Uterus (tissue), 4 donors: ENCODE measurements at places on chromosomes 13 and 19.

- no peak for DNase-seq
Observed at GRCh38 chr13:37448153-37448552, 150.4 kb downstream of the POSTN start.

GRCh38 chr13:109666656-109667055 is 119.7 kb downstream of the IRS2 start:
- DNase-seq = no peak

DNA sequence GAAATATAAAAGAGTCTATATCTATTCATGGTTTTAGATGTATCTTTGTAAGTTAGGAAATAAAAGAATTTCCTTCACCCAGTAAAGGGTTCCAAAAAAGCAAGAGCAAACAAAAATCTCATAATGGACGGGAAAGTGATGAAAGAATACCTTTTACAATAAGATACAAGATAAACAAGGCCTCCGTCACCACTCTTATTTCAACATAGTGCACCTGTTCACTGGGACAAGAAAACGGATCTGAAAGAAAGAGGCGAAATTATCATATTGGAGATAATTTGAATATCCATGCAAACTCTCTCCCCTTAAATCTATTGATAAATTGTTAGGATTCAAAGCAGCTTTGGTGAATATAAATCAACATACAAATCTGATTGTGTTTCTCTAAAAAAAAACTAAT is 877 bp upstream of the NLRP11 start:
- no peak for DNase-seq

- DNase-seq = peak; percentile 59
Observed at GRCh38 chr19:45079063-45079910, at the start of gene GEMIN7. GEMIN7 (plus strand) TSS chr19:45079260; CDS start chr19:45090115, 10,855 bp downstream.

GRCh38 chr19:18118420-18119012 is 20.9 kb downstream of the MAST3 start:
- no peak for DNase-seq

DNA sequence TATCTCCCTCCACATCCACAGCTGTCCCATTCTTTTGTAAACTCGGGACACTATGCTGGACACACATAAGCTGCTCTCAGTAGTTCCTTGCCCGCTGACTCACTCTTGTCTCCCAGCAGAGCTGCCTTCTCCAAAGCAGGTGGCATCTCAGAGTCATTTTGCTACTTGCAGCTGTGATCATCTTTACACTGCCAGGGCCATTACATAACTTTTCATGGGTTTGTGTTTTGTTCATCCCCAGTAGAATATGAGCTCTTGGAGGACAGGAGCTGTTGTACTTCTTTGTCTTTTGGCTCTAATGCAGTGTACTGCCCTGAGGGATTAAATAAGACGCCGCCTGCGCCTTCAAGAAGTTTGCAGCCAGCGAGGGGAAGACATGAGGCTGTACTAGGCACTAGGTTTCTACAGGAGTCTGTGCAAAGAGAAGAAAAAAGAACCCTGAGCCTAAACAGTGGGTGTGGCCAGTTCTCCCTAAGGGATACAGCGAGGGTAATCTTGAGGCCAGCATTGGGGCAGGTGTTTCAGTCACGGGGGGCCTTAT is 40.8 kb upstream of the GPR183 start:
- no peak for DNase-seq

DNA sequence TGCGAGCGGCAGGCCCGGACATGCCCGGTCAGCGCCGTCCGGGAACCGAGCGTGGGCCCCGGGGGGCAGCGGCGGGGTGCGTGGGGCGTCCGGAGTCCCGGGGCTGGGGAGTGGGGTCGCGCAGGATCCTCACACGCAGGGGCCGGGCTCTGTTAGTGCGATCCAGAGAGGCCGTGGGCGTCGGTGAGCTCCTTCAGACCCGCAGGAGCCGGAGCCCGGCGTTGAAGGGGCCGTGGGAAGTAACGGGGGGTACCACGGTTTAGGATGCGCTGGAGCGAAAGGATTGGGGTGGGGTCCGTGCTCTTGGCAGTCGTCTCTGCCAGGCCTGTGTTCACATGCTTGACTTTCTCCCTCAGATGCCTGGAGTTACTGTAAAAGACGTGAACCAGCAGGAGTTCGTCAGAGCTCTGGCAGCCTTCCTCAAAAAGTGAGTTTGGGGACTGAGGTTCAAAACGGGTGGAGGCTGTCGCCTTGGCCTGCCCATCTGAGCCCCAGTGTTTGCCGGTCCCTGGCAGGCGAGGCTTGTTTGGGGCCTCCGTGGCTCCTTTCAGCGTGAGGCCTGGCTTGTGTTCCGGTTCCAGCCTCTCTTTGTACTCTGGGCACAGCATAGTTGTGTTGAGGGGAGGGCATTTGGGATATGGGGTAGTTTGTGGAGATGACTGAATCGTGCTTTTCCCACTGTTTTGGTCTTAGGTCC is 512 bp downstream of the RPS19 start:
- no peak for DNase-seq

DNA sequence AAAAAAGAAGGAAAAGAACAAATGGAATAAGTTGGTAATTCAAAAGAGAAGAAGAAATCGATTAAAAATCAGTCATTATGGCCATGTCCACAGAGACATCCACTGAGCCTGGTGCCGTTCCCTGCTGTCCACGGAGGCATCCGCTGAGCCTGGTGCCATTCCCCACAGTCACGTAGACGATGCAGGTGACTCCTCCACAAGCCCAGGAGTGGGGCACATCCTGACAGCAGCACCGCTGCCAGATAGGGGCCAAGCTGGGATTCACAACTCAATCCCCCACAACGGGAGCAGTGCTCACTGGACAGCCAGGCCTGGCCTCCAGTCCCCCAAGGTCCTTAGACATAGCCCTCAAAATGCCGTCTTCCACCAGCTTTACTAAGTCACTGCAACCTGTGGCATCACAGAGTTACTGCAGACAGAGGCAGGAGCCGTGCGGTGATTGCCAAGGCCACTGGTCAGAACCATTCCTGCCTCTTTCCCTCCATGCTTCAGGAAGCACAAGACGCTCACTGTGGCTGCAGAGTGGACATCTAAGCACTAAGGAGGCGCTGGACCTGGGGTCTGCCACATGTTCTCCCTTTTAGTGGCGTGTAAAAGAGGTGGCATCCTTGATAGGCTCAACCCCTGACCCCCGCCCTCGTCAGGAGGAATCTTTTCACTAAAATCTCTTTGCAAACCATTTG is 131.5 kb upstream of the SPACA7 start:
- no peak for DNase-seq

DNA sequence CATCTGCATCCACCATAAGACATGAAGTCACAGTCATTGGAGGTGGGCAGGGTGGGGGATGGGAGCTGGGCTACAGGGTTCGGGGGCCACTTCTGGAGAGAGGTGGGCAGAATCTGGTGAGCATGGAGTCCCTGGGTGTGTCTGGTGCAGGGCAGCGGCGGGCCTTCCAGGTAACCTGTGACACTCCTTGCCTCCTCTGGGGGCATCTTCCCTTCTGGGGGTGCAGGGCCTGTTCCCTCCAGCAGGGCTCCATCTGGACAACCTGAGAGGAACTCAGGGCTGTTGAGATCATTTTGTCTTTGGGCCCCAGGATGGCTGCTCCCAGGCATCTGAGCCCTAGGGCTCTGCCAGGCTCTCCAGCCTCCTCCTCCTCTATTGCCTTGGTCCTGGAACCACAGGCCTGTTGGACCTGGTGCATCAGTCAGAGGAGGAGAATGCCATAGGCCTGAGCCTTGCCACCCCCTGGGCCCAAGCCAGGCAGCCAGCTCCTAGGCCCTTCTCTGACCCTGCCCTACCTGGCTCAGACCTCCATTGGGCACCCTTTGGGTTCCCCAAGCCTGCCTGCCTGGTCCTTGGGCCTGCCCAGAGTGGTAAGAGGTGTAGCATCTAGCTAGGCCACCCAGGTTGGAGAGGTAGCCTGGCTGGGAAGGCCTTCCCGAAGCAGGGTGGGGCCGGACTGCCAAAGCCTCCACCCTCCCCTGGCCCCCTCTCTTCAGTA is 13.4 kb downstream of the LYL1 start:
- no peak for DNase-seq

DNA sequence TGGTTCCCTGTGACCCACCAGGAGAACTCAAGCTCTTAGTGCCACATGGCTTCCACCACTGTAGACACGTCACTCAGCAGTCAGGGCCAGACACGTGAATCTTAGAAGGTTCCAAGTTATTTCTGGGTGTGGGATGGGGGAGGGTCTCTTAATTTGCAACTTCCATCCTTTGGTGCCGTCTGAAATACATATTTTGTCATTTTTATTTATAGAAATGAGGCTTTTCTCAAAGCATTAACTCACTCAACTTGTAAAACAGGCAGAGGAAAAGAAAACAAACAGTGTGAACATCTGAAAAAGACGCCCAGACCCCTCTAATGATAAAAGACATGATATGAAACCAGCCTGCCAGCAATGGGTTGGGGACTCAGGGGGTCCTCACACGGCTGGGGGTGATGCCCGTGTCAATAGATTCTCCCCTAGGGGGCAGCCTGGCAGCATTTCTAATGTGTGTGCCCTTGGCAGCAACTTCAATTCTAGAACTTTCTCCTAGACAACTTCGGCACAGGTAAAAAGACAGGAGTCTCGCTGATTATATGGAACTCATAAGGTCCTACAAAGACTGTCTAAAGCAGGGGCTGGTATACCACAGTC is 15.4 kb downstream of the PIP5K1C start:
- DNase-seq = no peak

GRCh38 chr13:111912991-111913760 is 153.8 kb upstream of the SOX1 start:
- no peak for DNase-seq

GRCh38 chr19:4319067-4319718 is 14.8 kb downstream of the FSD1 start:
- DNase-seq = no peak
